ENCODE measurements at places on chromosomes 5 and 9. TPM values are rescaled to one million over a fixed set of nuclear protein-coding genes. Genes with fewer than 3 reads are reported as not detected.

- DNase-seq, result no peak
These were observed 15.9 kb downstream of the RANBP6 start for GRCh38 chr9:5999443-6000101.

DNA sequence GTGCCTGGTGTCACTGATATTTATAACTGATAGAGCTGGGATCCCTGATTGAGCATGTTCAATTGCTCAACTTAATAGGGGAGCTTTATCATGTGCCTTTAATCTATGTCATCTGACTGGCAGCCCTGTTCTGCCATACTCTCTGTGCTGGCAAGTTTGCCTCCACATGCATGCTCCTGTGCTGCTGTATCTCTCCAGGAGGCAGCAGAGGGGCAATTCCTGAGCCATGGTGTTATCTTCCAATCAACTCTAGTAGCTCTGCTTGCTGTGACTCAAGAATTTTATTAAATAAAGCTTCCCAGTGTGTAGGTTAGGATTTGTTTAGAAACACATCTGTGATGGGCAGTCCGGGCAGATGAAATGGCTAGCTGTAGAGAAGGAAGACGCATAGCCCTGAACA, 642.0 kb downstream of the KIF4B start:
- no peak for DNase-seq

- DNase-seq, result peak; percentile 28
These were observed 49.4 kb downstream of the PLK2 start for GRCh38 chr5:58410441-58410840.

GRCh38 chr9:121812159-121812735, 160.8 kb downstream of the DAB2IP start:
- no peak for DNase-seq

GRCh38 chr5:94698197-94698596, 79.7 kb downstream of the SLF1 start:
- no peak for DNase-seq

DNA sequence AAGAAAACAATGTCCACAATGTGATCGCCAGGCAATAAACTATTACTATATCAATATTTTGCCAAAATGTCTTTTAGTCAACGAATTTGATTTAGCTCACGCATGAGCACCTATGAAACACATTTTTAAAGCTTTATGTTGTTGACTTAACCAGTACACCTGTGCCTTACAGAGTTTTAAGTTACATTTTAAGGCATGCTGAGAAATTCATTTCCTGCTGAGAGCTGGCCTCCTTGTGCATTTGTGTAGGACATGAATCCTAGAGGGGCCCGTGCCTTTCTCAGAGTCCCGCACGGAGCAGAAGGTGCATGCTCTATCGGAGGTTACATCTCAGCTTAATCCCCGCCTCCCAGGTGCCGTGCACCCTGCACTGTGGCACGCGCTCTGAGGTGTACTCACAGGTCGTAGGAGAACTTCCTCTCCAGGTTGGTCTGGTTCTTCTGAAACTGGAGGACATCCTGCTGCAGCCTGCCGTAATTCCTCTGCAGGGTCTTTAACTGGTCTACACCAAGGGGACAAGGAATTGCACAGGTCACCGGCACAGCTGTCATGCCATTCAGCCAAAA, 53.2 kb downstream of the GOLM1 start:
- no peak for DNase-seq

DNA sequence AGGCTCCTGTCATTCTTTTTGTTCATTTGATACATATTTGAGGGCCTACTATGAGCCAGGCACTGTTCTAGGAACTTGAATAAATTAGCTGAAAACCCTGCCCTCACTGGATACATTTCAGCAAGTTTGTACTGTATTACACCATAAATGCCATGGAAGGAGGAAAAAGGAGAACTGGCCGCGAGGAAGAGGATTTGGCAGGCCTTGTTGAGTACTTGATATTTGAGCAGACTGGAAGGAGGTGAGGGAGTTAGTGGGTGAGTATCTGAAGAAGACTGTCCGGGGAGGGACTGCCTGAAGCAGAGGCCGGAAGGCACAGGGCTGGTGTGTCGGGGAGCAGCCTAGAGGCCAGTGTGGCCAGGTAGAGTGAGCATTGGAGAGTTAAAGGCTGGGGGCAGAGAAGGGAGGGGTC, 4.5 kb downstream of the SNX30 start:
- DNase-seq, result no peak

DNA sequence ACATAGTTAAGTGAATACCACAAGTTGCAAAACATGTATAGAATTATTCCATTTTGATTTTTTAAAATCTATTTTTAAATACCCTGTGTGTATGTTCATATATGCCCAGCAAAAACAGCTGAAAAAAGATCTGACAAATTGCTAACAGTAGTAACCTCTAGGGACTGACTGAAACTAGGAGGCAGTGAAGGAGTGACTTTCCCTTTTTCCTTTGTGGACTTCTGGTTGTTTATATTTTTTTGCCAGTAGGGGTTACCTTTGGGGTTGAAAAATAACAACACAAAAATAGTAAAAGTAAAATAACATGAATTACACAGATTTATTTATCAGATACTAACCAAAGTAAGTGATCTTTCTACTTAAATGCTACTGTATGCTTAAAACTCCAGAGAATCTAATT, 2.9 kb downstream of the MEGF9 start:
- DNase-seq, result no peak

- DNase-seq, result no peak
These were observed 591.8 kb upstream of the ADAMTS16 start for GRCh38 chr5:4548341-4548740.

DNA sequence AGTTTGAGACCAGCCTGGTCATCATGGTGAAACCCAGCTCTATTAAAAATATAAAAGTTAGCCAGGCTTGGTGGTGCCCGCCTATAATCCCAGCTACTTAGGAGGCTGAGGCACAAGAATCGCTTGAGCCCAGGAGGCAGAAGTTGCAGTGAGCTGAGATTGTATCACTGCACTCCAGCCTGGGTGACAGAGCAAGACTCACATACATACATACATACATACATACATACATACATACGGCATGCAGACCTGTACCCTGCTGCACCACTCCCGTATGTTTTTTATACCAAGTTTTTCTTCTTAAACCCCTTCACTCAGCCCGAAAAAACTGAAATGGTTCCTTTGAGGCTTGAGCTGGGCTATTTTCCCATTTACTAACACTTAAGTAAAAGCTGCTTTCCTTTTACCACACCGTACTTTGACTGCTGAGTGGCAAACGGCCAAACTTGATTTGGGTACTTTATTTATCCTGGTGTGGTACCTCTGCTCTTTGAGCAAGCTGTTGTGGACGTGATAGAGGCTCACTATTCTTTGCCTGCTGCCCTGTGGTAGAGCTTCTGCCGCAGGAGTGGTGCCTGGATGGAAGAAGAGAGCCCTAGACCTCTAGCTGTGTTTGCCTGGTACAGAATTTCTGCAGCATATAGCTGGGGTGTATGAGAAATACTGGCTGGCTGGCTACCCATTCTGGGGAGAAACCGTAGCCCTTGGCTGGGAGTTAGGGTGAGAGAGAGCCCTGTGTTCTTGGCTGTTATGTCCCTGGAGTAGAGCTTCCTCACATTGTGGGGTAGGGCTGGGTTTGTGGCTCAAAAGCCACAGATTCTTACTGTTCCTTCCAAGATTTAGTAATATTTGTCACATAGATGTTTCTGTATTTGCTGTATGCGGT, 19.4 kb downstream of the IPO11 start:
- DNase-seq, result no peak

Gene GMCL2
- polyA plus RNA-seq, result not detected

Gene SLC23A1
- polyA plus RNA-seq, result 1.6 TPM

Gene PKD2L2
- polyA plus RNA-seq, result 0.38 TPM

Gene C7
- 444 TPM for polyA plus RNA-seq

Gene CARD9
- 1.0 TPM for polyA plus RNA-seq
